Stimulated activated CD4-positive, alpha-beta T cell treated with anti-CD3 and anti-CD28 coated beads, Interleukin-12 subunit alpha, Interleukin-12 subunit beta, amount 100 ng/mL, for 4 hours (primary cell): ENCODE measurements at places on chromosomes 4 and X.

GRCh38 chrX:24266996-24267395, 46.9 kb downstream of the SUPT20HL2 start:
- no peak for DNase-seq

DNA sequence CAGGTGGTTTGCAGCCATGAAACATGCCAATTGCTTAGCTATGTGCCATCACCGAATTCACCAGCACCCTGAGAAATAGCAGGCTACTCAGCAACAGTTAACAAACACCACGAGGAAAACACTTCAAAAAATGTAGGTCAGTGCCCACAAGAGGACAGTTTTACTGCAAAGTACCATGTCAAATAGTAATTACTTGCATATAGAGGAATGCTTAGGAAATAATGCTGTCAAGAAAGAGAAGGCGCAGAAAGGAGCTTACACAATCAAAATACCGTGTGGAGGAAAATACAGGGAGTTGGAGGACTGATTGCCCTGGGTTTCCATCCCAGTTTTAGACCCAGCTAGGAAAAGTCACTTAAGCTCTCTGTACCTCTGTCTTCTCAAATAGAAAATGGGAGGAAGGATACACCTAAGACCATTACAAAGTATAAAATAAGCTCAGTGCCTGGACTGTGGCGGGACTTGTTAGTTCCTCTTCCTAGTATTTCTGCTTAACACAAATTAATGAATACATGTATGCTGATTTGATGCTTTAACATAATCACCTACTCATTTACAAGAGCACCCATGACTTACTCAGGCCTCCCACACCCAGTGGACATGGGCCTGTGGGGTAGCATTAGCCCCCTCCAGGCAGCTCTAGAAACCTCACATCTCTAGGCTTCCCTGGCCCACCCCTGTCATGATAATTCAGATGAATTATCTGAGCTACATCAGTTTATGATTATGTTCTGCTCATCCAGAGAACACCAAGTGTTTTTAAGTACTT, 44.5 kb upstream of the IL21 start:
- DNase-seq: no peak

DNA sequence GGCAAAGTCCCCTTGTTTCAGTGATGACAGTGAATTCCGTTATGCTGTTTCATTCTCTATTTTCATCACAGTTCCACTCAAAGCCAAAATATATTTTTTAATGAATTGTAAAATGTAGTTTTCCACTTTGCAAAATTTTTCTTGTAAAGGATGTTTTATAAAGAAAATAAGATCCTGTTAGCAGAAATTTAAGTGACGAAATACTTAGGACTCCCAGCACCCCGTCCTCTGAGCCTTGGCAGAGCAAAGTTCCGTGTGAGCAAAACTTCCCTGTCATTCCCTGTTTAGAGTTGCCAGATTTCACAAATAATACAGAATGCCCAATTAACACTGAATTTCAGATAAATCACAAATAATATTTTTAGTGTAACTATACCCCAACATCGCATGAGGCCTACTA, 81.0 kb upstream of the RBPJ start:
- no peak for DNase-seq

DNA sequence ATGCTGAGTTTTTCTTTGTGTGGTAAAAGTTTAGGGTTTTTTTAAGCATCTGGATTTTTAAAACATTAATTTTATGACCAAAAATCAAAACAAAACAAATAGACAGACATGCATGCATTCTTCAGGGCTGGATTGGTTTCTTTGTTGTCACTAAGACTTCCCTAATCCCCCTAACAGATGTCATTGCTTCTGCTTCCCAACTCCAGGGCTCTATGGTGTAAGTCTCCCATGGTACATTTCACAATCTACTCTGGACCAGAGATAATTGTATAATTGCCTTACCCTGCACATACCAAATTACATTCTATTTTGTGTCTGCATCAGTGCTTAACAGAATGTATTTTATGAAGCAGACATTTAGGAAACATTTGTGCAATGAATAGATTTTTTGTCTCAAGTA, 529.1 kb upstream of the SMIM31 start:
- DNase-seq: no peak

GRCh38 chr4:144646523-144647094, 653 bp downstream of the HHIP start:
- no peak for DNase-seq

DNA sequence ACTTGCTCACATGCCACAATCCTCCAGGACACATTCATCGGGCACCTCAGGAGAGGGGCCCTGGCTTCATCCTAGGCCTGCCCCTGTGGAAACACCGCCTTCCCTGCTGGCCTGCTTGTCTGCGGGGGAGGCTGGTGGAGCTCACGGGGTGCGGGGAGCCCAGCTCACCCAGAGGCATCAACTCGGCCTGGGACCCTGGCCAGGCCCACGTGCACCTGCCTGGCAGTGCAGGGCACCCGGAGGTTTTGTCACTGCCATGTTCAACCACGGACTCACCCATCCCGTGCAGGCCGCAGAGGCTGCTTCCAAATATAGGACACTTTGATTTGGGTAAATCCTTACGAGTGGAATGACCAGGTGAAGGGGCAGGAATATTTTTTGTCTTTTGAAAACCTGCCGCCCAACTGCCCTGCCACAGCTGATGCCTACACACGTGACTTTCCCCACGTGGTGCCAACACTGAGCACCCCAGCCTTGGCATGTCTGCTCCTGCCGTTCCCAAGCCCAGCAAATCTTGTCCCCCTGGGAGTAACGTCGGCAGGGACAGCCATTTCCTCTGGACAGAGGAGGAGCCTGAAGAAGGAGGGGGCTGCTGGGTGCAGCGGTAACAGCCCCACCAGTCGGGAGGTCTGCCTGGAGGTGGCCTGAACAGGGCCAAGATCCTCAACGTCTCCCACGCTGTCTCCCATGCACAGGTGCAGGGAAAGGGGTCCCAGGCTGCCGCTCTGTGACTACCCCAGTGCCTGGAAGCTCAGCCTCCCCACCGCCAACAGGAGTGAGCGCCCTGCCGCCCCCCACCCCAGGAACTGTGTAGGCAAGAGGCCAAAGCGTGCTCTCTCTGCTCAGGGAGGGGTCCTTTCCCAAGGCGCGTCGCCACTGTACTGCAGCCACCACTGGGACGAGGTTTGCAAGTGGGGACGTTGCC, 8.5 kb downstream of the MXD4 start:
- no peak for DNase-seq

GRCh38 chr4:82373486-82373815, 340 bp downstream of the HNRNPD start:
- DNase-seq: no peak

DNA sequence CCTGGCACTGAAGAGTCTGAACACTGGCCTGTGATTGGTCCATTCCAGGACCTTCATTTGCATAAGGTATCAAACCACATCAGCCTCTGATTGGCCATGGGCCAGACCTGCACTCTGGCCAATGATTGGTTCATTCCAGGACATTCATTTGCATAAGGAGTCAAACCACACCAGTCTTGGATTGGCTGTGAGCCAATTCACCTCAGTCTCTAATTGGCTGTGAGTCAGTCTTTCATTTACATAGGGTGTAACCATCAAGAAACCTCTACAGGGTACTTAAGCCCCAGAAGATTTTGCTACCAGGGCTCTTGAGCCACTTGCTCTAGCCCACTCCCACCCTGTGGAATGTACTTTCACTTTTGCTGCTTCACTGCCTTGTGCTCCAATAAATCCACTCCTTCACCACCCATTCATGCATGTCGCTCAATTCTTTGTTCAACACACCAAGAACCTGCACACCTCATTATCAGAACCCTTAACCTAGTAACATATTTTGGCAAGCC, 14.2 kb upstream of the HERC5 start:
- no peak for DNase-seq

- no peak for DNase-seq
These were observed 239.0 kb upstream of the HTR2C start for GRCh38 chrX:114344756-114345349.

DNA sequence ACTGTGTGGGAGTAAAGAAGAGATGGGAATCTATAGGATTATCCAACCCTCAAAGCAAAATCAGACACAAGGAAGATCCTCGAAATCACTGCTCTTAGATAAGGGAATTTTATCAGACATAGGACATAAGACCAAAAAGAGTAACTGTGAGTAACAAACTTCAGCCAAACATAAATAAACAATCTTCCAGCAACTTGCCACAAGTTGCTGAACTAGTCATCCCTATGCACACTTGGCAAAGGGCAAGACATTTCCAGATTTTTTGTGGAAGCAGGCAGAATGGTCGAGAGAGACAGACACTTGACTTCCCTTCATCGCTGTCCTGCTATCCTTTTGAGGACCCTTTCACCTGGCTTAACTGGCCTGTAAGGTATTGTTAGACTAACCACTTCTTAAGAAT, 89.6 kb downstream of the KCNIP4 start:
- DNase-seq: no peak

DNA sequence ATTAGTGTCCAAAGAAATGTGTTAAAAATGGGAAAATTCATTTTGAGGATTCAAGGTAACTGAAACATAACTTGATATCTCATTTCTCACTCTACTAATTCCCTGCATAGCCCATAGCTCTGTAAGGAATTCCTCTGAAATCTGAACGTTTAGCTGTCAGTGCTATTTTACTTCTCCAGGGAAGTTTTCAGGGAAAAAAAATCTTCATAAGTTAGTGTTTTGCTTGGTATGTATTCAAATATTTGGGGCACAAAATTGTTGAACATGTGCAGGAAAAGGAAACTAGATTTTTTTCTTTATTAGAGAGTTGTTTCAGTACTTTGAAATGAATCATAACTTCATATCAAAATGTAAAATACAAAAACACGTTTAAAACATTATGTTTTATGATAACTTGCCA, 891.4 kb downstream of the CENPC start:
- DNase-seq: no peak

- DNase-seq: no peak
These were observed 20.0 kb upstream of the S100G start for GRCh38 chrX:16629909-16630308.
